ENCODE measurements at places on chromosomes 5 and 9. TPM values are rescaled to one million over a fixed set of nuclear protein-coding genes. Genes with fewer than 3 reads are reported as not detected.

DNA sequence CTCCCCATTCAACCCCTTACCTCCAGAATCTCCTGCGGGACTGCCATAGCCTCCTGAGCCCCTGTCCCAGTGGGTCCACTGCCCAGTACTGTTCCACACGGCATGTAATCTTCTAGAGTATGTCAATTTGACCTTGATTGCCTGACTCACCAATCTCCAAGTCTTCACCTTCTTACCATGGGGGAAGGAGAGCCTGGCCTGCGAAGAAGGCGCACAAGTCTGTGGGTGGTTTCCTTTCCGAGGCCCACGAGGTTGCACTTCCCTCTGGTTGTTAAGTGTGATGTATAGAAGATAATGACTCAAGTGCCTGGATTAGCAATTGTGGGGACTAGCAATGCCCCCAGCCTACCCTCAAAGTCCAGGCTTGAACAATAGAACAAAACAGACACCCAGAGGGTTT lies 8.1 kb upstream of the TENT4A start:
- no peak for DNase-seq

DNA sequence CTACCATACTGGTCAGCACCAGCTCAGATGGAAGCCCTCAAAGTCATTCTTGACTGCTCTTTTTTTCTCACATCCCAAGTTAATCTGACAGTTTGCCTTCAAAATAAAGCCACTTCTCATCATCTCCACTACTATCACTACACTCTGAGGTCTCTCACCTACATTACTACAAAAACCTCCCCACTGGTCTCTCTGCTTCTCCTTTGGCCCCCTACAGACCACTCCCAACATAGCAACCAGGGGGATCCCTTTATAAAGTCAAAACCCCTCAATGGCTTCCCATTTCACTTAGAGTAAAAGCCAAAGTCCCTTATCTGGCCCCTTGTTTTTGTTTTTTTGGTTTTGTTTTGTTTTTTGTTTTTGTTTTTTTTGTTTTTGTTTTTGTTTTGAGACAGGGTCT lies 4.6 kb downstream of the ARAP3 start:
- no peak for DNase-seq

Gene TTC23L
- polyA plus RNA-seq = 4.8 TPM

Gene ZDHHC12
- 21.3 TPM for polyA plus RNA-seq

DNA sequence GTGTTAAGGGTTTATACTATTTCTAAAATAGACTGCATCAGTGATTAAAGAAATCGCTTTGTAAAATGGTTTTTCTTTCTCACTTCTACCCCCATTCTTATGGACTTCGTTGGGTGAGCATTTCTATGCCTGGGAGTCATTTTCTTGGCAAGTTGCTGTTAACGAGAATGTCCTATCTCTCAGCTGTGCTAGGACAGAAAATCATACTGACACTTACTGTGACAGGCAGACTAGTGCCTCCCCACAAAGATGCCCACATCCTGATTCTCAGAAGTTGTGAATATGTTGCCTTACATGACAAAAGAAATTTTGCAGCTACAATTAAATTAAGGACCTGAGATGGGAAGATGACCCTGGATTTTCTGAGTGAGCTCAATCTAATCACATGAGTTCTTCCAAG lies 65.1 kb upstream of the NMUR2 start:
- DNase-seq = no peak

GRCh38 chr5:179431221-179431824 lies 86.1 kb upstream of the ADAMTS2 start:
- no peak for DNase-seq

Gene NAIP
- polyA plus RNA-seq = 45.6 TPM

DNA sequence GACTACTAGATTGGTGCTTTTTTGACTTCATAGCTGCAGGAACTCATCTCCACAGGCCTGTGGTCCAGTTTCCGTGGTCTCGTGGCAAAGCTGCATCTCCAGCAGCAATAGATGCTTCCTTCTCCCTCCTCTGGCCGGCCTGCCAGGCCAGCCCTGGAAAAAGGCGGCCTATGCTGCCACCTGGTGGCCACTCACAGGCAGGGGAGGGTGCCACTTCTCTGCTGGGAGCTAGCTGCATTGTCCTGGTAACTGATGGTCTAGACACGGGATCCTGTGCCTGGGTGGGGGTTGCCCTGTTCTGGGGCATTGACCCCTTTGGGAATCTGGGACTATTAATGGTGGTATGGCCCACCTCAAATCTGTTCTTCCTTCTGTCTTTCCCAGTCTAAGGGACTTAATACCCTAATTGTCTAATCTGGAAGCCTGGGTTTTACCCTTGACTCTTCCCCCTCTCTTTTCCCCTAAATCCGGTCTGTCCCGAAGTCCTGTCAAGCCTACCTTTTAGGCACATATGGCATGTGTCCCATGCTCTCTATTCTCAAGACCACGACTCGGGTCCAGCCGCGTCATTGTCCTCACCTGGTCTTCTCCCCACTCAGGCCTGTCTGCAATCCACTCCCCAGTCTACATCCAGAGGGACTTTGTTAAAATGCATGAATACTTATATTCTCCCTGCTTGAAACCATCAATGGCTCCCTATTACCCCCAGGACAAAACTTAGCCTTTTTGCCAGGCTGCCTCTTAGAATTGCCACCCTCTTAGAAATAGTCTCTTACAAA lies 20.1 kb upstream of the PTGS1 start:
- peak; percentile 56 for DNase-seq

- no peak for DNase-seq
Measured at GRCh38 chr9:23307731-23308513, 518.1 kb downstream of the ELAVL2 start.

DNA sequence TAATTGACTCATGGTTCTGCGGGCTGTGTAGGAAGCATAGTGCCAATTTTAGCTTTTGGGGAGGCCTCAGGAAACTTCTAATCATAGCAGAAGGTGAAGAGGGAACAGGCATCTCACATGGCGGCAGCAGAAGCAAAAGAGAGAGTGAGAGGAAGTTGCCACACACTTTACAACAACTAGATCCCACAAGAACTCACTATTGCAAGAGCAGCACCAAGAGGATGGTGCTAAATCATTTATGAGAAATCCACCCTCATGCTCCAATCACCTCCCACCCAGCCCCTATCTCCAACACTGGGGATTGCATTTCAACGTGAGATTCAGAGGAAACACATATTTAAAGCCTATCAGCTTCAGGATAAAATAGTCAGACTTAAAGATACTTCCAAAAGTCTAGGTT lies 36.1 kb upstream of the LPAR1 start:
- DNase-seq = no peak

DNA sequence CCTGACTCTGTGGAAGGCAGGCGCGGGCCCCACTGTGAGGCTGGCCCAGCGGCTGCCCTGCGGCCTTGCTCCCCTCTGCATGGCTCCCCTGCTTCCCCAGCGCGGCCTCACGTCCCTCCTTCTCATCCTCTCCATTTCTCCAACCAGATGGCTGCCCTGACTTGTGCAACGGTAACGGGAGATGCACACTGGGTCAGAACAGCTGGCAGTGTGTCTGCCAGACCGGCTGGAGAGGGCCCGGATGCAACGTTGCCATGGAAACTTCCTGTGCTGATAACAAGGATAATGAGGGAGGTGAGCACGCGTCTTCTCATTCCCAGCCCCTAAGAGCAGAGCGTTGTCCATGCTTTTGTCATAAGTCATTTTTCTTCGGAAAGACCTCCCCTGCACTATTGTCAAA lies 129.0 kb upstream of the WWC1 start:
- DNase-seq = peak; percentile 43

DNA sequence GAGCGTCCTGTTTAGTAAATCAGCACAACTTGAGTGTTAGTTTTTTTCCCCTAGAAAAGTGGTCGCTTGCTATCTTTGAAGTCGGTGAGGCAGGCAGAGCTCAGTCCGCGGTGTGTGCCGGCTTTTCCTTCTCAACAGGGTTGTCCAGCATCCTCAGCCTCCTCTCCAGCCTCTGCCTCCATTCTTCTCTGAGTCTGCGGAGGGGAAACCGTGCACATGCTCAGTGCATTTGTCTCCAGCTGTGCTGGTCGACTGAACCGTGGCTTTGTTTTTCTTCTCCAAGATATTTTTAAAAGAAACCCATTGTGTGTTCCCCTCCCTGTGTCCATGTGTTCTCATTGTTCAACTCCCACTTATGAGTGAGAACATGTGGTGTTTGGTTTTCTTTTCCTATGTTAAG lies 25.3 kb downstream of the FAM240B start:
- DNase-seq = no peak

Gene RALGPS1
- polyA plus RNA-seq = 28.4 TPM

Gene GPBP1
- 128 TPM for polyA plus RNA-seq

GRCh38 chr5:140881889-140882590 lies at the start of gene PCDHA13:
TSS of gene PCDHA13 (plus strand) at chr5:140882124. CDS start at chr5:140882269, 145 bp downstream.
- DNase-seq = no peak

DNA sequence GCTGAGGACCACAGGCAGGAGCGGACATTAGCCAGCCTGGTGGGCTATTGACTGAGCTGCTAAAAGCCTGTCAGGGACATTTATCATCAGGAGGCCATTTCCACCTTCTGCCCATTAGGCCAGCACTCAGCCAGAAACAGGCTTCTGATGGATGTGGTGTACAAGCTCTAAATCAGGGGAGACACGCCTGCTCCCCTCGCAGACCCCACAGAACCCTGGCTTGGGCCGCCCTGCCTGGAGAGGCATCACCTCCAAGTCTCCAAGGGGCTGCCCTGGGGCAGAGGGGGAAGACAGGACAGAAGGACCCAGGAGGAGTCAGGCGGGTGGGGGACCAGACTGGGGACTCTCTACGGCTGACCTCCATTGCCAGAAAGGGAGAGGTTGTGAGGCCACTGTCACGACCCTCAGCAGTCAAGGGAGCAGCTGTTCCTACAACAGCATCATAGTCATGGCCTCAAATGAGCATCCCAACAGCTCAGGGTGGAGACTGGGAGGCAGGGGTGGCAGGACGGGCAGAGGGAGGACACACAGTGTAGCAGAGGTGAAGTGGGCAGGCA lies 24.0 kb upstream of the TRIM14 start:
- DNase-seq = no peak

- no peak for DNase-seq
Measured at GRCh38 chr5:4627929-4628328, 512.2 kb upstream of the ADAMTS16 start.

Gene DCTN4
- polyA plus RNA-seq = 57.0 TPM

- no peak for DNase-seq
Measured at GRCh38 chr9:25684321-25684720, 6.1 kb upstream of the TUSC1 start.

DNA sequence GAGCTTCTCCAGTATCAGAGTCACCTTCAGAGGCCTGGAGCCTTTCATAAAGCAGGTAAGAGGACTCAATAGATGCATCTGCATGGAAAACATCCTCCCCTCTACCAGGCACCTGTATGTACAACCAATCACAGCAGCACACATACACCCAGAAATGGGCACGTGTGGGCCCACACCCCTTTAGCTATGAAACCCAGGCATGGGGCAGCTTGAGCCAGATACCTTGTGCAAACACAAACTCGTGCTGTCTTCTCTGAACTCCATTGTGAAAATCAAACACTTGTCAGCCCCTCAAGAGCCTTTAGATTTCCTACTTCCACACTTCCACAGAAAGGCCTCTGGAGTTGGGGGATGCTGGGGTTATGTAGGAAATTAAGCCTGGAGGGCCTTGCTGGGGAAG lies 1.1 kb upstream of the CSF2 start:
- DNase-seq = no peak

DNA sequence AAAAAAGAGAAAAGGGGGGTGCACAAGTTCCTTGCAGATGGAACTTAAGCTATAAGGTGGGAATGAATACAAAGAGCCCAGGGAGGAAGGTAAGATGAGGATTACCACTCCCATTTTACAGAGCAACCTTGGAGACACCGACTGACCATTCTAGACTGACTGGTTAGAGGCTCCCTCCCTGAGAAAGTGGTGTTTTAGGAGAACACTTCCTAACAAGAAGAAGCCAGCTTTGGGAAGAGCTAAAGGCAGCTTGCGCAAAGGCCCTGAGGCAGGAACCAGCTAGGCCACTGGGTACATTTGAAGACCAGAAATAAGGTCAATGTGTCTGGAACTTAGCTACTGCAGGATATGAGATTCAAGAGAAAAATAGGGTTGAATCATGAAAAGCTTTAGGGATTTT lies 38.6 kb downstream of the SPARC start:
- no peak for DNase-seq

DNA sequence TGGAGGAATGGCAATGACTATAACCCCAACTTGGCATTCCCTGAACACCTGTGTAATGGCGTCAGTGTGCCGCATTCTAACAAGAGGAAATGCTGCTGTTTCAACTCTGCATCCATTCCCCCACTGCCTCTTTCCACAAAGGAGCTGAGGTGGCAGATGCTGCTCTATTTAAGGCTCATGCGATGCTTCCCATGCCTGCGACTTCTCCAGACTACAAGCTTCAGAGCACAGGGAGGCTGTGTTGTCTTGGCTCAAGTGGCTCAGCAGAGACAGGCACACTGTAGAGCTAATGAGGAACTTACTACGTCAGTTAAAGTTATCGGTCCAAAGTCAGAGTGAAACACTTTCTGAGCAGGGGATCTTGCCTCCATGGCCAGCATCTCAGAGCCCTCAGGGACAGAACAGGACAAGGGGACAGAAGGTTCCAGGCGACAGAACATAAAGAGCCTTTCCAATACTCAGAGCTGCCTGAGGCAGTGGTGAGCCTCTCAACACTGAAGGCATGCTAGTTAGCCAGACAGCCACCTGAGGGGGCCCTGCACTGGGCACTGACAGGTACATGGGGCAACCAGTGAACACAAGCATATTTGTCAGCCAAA lies 21.8 kb downstream of the TNIP1 start:
- no peak for DNase-seq

Gene FGF18
- 0.45 TPM for polyA plus RNA-seq

DNA sequence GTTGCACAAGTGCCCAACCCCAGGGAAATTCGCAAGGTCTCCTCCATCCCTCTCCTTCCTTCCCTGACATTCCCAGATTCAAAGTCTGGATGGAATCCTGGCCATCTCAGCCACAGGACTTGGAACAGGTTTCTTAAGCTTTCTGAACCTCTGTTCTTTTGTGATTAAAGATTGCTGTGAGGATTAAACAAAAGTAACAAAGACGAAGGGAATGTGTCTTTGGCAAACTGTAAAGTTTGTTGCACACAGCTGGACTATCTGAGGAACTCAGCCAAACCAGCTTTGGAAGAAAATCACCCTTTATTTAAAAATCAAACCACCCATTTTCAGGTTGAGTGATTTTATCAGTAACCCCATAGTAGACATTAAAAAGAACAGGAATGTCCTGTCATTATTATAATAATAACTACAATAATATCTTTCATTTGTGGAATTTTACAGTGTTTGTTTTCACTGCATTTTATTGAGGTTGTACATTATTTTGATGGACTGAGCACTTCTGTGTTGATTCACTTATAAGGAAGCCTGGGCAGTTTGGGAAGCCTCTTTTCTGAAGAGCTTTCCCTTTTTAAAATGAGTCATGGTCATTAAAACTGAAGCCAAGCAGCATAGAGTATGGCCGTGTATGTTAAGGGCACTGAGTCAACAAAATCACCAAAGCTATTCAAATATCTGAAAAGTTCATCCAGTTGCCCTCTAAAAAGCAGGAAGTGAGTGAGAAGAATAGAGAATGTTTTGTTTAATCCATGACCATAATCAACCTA lies 310.2 kb downstream of the AGTPBP1 start:
- no peak for DNase-seq

Gene FOXD4
- polyA plus RNA-seq = 0.73 TPM

All from renal pelvis (tissue), 12 donors.